ENCODE measurements at places on chromosomes 7 and 10.

GRCh38 chr10:99630433-99630832, 10.2 kb upstream of the SLC25A28 start:
- no peak for DNase-seq

- no peak for DNase-seq
Observed at GRCh38 chr7:145252031-145252430, 416.2 kb upstream of the TPK1 start.

- peak; percentile 46 for DNase-seq
Observed at GRCh38 chr7:64618785-64619456, 47.0 kb upstream of the ZNF107 start.

DNA sequence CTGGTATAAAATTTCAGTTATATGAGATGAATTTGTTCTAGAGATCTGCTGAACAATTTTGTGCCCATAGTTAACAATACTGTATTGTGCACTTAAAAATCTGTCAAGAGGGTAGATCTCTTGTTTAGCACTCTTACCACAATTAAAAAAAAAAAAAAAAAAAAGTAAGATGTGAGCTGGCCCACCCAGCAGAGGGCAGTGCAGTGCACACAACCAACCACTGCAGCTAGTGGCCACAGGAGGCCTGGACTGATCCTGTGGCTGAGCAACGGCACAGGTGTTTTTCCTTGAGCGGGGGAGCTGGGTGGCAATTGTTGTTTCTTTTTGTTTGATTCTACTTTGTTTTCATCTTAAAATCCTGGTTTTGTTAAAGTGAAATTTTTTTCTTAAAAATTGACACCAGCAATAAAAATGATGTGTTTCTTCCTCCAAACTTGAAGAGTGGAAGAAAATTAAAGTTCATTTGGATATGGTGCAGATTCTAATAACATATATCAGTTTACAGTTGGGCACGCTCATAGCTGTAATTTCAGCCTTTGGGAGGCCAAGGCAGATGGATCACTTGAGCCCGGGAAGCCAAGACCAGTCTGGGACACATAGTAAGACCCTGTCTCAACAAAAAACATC, 171.1 kb upstream of the TBX20 start:
- peak; percentile 59 for DNase-seq

DNA sequence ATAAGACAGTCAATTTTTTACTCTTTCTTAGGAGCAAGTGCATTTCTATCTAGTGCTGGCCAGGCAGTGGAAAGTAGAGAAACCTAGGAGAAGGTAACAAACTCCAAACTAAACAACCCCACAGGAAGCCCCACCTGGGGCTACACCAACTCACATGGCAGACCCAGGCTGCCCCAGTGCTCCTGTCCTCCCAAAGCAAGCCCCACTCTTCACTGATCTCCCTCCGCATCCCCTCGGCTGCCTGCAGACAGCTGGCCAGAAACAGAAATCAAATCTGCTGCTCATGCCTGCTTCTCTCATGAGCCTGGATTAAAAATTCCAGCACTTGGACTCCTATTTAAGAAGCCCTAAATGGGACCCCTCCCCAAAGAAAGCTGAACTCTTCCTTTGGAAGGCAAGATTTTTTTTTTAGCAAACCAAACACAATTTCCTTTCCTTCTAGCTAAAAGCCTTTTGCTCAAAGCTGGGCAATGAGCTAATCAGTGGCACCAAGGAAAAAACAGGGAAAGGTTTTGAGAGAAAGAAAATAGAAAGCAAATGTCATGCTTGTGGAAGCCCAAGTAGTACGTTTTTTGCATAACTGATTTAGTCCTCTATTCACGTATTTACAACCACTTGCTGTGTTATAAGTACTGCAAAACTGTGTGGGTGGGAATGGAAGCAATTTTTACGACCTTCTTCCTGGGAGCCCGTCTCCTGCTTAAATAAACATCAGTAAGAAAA, 10.8 kb downstream of the PDE1C start:
- peak; percentile 15 for DNase-seq

DNA sequence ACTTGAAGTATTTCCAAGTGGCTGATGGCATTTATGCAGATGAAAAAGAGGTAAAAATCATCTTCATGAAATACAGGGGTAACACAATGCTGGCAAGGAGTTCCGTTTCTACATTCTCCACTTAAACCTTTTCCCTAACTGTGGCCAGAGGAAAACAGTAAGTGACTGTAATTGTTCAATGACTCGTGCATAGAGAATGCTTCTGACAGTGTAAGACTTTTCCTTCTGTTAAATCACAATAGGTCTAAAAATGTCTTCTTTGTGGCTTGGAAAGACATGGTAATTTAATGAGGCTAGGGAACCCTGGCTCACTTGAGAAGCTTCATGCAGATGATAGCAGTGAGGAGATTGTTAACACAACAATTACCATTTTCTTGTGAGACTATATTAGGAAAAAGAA, 50.3 kb upstream of the RSU1 start:
- DNase-seq = no peak

- DNase-seq = no peak
Observed at GRCh38 chr7:149027055-149027454, 1.2 kb downstream of the PDIA4 start.

DNA sequence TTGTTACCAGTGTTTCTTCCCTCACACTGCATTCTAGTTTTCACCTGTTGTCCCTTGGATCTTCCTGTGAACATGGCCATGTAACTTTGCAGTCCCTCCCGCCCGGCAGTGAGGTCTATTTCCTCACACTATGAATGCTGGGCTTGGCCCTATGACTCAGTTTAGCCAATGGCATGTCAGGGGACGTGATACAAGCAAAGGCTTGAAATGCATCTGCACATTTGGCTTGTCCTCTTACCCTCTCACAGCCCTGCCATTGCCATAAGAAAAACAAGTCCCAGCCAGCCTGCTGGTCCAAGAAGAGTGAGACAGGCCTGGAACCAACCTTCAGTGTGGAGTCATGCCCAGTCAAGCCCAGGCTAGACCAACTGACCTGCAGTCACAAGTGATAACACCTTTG, 17.1 kb upstream of the EZH2 start:
- no peak for DNase-seq

GRCh38 chr10:49115015-49115795, at the start of gene VSTM4:
Gene VSTM4, minus strand, starts transcription at chr10:49115522. Its CDS starts 37 bp downstream, at chr10:49115485.
- DNase-seq = no peak

DNA sequence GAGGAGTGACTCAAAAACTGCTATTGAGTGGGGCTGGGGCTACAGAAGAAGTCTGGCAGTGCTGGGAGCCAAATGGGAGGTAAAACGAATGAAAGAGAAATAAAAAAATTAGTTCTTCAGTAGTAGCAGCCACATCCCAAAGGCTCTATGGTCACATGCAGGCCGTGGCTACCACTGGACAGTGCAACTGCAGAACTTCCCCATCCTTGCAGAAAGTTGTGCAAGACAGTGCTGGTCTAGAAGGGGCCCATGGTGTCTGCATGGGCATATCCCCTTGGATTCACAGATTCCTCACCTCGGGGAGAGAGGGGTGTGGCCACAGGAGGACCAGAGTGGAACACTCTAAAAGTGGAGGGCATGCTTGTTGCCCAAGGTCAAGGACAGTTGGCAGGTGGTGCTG, 47.6 kb downstream of the RPS24 start:
- no peak for DNase-seq

DNA sequence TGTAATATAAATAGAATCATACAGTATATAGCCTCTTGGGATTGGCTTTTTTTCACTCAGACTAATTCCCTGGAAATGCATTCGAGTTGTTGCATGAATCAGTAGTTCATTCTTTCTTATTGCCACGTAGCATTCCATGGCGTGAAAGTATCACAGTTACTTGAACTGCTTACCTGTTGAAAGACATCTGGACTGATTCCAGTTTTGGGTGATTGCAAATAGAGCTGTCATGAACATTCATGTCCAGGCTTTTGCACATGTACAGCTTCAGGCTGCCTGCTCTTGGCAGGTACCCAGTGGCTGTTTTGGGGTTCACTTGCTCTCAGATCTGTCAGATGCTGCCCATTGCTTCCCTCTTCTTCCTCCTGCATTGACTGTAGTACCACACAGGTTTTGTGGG, 54.9 kb downstream of the LRGUK start:
- DNase-seq = no peak

- DNase-seq = no peak
Observed at GRCh38 chr10:112250555-112250954, 32.6 kb upstream of the TECTB start.

DNA sequence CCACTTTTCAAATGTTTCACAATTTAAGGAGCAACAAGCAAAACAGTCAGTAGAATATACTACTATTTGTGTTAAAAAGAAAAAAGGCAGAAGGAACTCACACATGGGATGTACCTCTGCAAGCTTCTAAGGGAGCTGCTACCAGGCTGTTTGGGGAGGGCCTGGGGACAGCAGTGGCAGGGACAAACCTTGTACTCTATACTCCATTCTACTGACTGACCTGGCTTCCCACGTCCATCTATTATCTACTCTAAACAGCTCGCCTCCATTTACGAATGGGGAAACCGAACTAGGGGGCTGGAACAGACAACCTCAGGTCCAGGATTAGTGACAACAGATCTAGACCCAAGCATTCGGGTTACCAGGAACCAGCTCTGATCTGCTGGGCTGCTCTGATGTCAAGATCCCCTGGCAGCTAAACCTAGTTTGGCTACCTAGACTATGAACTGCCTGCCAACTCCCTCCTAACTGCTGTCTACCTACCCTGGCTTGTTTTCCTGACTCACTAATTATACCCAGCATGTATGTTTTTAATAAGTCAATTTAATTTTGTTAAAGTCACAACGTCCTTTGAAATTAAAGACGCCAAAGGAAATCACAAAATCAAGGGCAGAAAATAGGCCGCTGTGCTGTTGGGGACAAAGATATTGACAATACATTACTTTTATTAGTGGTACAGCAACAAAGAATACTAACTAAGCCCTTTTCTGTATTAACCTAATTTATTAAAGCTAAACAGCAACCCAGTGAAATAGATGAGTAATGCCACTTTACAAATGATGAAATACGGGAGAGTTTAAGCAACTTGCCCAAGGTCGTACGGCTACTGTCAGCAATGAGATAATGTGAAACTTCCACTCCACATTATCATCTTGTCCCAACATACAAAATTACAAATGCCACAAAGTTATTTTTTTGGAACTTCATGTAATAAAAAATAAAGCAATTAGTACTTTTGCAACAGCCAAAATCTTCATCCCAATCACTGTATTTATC, 5.3 kb downstream of the PSAP start:
- no peak for DNase-seq

DNA sequence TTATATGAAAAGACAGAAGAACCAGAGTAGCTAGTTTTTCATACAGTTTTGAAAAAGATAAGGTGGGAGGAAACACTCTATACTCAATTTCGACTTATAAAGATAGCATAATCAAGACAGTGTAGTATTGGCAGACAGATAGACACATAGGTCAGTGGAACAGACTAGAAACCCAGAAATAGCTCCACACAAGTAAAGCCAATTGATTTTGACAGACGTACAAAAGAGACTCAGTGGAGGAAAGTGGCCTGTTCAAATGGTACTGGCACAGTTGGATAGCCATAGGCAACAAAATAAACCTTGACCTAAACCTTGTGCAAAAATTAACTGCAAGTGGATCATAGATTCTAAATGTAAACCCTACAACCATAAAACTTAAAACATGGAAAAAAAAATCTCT, 46.8 kb downstream of the MAPK8 start:
- no peak for DNase-seq

GRCh38 chr7:32677593-32677992, 182.3 kb downstream of the AVL9 start:
- DNase-seq = no peak

DNA sequence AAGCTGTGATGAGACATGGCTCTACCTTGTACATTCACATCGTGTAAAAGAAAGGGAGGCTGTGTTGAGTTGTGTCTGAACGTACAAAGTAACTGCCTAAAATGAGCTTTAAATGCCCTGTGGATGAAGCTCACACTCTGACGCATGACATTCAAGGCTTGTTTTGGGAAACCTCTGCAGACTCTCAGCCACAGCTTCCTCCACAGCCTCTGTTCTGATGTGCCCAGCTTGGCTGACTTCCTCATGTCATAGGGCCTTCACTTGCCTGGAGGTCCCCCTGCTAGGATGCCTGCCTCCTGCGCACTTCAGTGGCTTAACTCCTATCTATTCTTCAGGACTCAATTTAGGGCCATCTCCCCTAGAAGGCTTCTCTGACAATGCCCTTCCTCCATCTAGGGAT, 230.0 kb upstream of the HABP2 start:
- no peak for DNase-seq

- DNase-seq = no peak
Observed at GRCh38 chr7:151245360-151246101, 3.0 kb downstream of the SMARCD3 start.

GRCh38 chr7:139943401-139943800, 114.3 kb downstream of the TBXAS1 start:
- no peak for DNase-seq

GRCh38 chr7:95198863-95199262, 125.5 kb downstream of the PON1 start:
- no peak for DNase-seq

GRCh38 chr10:118259288-118259906, 82.7 kb downstream of the FAM204A start:
- no peak for DNase-seq

- DNase-seq = no peak
Observed at GRCh38 chr7:45586542-45587520, 12.7 kb downstream of the ADCY1 start.

- peak; percentile 39 for DNase-seq
Observed at GRCh38 chr10:73159038-73159648, 8.7 kb downstream of the ECD start.

DNA sequence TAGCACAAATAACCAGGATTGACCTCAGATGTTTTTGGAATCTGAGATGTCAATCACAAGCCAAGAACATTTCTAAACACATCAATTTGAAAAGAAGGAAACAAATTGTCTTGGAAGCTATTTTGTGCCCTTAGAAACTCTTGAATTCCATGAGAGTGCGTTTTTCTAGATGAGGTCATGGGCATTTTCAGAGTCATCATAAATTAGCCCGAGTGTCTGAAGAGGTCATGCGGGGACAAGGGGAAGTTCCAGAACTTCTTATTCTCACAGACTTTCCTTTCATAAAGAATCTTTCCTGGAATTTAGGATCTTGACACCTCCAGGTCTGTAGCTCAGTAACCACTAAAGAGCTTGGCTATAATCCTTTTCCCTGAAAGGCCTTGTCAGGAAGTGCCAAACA, 28.2 kb downstream of the IL2RA start:
- DNase-seq = no peak

DNA sequence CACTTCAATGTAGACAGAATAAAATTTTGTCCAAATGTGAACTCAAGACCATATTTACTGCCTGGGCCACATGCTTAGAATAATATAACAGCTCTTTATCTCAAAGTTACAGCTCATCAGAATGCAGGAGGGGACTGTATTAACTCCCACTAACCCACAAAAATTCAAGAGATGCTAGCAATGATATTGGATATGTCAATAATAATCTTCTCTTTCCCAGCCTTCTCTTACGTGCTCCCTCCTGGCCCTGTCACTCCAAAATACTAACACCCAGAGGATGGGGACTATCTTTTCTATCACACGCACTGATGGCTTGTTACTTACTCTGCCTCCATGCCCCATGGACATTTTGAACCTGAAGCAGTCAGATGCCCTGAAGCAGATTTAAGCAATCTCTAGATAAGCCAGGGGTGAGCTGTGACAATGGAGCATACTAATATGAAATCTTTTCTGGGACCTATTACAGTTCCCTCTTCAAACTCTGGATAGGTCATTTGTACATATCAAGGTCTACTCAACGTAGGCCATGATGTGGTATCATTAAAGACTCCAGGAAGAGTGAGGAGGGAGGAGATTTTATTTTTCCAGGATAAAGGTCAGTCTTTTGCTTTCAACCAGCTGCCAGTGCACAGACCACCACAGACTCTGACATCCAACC, 803.0 kb downstream of the GRM8 start:
- no peak for DNase-seq

Data from PC-9 (cell line).